HAP-1 (cell line): ENCODE measurements at places on chromosomes 5 and 9.

DNA sequence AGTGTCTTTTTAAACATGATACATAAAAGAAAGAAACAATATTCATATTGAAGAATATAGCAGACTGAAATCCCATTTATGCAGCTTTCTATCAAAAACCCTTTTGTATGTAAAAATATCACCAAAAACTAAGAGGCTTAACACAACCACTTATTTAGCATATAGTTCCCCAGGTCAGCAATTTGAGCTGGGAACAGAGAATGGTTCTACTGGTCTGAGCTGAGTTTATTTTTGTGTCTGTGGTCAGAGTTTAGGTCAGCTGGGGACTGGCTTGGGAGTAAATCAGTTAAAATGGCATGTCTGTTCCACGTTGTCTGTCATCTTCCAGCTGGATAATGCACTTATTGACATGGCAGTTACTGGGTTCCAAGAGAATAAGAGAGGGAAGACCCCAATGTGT, 165.0 kb downstream of the TMEM232 start:
- no peak for DNase-seq

DNA sequence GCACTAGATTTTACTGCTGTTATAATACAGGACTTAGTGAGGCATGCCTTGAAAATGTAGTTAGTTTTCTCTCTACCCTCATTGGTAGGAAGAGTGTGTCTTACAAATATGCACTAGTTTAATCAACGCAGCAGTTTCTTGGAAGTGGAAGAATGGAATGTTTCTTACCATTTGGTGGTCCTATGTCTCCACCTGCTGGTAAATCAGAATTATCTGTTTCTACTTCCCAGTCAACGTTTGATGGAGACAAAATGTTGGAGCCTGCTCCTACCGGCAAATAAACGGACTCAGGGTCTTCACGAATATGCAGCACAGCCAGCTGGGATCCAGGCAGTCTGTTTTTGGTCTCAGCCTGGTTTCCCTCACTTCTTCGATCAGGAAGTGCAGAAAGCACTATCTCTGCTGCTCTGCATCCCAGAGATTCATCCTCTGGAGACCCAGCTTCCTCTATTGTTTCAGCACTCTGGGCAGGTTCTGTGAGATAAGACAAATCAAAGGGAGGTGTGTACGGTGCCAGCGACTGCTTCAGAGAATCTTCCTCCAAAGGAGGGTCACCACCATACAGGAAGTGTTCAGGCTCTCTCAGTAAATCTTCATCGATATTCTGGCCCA, 59.5 kb upstream of the PCA3 start:
- DNase-seq: peak; percentile 78

DNA sequence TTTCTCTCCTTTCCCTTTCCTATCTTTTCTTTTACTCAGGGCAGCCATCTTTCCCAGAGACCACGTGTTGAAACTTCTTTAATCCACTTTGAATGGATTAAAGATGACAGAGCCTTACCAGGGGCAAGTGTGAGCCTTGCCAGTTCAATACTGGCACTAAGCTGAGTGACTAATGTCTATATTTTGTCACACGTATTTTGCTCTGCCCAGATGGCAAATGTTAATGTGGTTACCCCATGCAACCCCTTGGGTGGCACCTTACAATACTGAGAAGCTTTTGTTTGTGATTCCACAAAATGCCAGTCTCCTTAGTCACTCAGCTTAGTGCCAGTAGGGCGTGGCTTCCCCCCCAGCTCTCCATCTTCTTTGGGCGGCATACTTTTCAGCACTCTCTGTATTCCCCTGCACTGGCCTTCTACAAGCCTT, 24.8 kb downstream of the ANXA1 start:
- DNase-seq: no peak

DNA sequence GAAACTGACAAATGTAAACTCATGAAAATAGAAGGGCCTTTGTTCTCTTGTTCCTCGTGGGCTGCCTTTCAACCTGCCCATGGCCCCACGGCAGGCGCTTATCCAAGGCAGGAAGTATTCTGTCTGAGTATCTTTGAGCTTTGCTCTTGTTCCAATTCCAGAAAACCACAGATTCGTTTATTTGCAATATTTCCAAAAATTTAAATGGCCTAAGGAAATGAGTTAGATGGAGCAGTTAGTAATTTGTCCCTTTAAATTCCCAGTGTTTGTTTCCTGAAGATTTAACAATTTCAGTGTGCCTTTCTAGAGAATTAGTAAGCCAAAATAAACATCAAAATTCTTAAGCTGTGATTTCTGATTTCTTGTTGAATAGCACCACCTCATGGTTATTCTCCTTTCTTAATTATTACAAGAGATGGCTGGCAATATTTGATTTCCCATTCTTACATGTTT, 299.4 kb upstream of the RASA1 start:
- no peak for DNase-seq

DNA sequence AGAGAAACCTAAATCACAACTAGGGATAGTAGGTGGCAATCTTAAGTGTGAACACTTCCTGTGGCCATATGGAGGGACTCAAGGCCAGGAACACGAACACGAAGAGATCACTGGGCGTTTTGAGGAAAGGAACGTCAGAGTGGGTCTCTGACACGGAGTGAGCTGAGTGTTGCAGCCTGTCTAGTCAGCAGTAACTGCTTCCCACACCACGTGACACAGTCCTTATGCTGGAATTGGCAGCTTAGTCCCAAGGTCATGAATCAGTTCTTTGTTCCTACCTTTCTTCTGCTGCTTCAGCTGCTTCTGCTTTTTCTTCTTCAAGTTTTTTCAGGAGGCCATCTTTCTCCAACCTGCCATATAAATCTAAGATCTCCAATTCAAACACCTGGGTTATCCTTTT, 18.2 kb downstream of the SPACA9 start:
- DNase-seq: no peak

- DNase-seq: no peak
Measured at GRCh38 chr9:74985041-74985440, 32.3 kb upstream of the C9orf40 start.

DNA sequence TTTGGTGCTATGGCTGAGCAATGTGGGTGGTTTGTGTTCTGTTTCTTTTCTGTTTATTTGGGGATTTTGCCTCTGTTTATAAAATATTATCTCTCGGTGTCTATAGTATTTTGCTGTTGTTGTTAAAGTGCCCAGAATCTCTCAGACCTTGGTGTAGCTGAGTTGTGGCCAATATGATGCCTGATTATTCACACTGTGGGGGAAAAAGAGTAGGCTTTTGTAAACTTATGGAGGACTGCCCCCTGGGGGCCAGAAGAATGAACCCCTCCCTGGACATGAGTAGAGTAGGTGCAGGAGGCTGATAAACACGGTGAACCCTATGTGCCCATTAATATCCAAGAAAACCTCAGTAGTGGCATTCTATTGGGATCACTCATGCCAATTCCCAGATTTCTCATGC, 49.0 kb upstream of the DPYSL3 start:
- no peak for DNase-seq

- DNase-seq: no peak
Measured at GRCh38 chr9:8558176-8558575, 758.6 kb upstream of the DMAC1 start.

DNA sequence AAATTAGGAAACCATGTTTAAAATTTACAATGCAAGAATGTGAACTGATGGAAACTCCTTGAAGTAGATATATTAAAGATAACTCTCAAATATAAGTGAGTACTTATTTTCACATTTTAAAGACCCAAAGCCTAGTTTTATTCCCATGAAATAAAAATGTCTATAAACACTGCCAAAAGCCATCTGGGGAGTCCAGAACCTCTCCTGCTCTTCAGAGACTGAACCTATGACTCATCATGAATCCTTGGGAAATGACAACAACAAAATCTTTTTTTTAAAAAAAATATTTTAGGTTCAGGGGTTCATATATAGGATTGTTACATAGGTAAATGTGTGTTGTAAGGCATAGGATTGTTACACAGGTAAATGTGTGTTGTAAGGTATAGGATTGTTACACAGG, 33.8 kb upstream of the FYB1 start:
- no peak for DNase-seq

GRCh38 chr9:93184432-93185265, 710 bp downstream of the WNK2 start:
- no peak for DNase-seq

DNA sequence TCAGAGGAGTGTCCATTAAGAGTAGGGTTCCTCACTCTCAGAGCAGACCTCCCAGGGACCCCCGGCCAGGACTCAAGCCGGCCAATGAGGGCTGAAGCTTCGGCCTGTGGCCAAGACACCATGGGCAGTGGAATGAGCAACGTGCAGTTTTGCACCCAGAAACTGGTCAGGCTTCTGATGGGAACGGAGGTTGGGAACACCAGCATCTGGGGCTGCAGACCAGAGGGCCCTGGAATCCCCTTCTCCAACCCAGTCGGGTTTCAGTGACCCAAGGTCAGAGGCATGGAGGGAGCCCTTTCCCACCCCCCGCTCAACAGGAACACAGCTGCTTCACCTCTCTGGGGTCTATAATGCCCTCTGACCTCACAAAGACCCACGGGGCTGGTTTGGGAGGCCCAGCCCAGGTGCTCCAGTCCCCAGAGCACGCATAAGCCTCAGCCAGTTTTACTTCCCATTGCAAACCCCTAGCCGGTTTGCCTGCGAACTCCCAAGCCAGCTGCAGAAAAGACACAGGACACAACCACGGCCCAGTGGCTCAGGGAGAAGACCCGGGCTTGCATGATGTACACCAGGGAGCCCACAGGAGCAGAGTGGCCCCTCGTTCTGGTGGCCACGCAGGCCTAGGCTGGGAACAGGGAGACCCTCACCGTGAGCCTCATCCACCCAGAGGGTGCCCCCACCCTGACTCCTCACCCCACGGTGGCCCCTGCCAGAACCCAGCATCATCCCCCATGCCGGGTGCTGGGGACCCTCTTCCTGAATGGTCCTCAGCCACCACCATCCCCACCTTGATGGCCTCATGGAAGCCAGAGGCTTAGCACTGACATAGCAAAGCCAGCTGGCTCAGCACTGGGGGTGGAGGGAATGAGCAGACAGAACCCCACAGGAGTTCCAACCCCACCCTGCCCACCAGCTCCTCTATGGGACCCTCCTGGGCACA, 30.6 kb downstream of the VAV2 start:
- no peak for DNase-seq

DNA sequence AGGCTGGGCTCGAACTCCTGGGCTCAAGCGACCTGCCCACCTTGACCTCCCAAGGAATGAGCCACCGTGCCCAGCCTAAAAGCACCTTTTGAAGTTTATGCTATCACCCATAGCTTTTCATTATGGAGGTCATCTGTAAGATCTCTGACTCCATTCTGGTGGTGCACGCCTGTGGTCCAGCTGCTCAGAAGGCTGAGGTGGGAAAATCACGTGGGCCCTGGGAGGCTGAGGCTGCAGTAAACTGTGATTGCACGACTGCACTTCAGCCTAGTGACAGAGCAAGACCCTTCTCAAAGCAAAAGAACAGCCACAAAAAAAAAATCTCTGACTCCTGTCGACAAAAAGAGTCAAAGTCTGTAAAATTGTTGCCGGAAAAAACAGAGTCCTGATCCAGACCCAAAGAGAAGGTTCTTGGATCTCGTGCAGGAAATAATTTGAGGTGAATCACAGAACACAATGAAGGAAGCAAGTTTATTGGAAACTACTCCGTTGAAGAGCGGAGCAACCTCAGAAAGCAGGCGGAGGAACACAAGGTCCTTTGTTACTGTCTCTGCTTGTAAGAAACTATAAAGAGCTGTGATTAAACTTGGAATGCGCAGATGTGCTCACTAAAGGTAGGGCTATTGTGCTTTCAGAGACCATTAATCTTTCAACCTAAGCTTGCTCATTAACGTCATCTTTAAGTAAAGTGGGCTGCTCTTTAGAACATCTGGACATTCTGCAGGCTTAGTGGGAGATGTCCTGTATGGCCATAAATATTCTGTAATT, 2.0 kb upstream of the HAUS6 start:
- DNase-seq: peak; percentile 79
